CD4-positive, alpha-beta T cell treated with Interleukin-21 for 1 hour (primary cell): ENCODE measurements at places on chromosomes 13 and 19.

DNA sequence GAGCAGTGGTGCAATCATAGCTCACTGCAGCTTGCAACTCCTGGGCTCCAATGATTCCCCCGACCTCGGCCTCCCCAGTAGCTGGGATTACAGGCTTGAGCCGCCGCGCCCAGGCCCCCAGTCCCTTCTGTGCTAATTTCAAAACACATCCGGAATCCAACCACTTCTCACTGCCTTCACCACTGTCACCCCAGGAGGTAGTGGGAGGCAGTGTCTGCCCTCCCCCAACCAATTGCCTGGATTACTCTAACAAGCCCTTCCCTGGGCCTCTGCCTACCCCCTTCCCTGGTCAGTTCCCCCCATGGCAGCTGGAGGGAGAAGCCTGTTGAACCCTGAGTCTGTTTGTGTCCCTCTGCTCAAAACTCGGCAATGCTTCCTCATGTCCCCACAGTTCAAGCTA lies 2.3 kb downstream of the PRAM1 start:
- DNase-seq = no peak

DNA sequence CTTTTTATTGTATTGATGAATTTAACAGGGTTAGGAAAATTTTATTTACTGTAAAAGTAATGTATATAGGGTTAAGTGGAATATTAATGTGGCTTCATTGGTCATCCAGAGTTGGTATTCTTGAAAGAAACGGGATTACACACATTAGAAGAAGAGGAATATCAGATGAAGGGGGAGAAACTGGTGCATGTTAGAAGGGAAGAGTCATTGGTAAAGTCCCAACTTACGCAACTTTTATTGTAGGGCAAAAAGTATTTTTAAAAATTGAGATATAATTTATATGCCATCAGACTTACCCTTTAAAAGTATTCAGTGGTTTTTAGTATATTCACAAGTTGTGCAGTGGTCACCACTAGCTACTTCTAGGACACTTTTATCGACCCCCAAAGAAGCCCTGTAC lies 47.3 kb downstream of the DNAJC3 start:
- DNase-seq = no peak

DNA sequence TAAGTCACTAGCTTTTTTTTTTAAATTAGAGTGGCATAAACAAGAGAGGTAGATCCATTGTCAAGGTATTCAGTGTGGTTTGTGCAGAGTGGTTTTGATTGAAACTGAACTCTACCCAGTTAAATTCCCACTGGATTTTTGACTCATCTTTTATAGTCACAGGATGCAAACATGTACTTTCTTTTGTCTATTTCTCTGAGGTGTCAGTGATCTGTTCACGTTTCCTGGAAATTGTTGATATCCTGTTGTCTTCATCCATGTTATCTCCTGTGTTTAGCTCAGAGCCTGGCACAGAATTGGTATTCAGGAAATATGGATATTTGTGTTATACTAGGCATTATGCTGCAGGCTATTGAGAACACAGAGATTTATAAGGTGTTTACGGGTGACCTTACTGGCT lies 119.7 kb downstream of the PCCA start:
- no peak for DNase-seq

GRCh38 chr19:19064098-19064722 lies 416 bp downstream of the SLC25A42 start:
- no peak for DNase-seq

DNA sequence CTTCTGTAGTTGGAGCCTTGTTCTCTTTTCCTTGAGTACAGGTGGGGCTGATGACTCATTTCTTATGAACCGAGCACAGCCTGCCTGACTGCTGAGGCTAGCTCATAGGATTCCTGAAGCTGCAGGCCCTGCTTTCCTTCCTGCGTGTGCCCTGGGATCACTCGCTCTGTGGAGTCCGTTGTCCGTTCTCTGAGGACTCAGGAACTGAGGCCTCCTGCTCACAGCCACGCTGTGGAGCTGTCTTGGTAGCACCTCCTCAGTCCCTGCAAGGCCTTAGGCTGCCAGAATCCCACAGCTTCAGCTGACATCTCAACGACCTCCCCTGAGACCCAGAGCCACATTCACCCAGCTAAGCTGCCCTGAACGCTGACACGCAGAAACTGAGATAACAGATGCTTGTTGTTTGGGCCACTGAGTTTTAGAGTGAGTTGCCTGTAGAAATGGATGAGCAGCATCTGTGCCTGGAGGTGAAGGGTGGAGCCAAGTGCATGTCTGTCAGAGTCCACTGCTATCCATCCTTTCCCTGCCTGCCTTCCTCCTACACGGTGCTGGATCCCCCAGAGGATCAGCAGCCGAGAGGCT lies 72.9 kb downstream of the ARHGEF7 start:
- DNase-seq = no peak

DNA sequence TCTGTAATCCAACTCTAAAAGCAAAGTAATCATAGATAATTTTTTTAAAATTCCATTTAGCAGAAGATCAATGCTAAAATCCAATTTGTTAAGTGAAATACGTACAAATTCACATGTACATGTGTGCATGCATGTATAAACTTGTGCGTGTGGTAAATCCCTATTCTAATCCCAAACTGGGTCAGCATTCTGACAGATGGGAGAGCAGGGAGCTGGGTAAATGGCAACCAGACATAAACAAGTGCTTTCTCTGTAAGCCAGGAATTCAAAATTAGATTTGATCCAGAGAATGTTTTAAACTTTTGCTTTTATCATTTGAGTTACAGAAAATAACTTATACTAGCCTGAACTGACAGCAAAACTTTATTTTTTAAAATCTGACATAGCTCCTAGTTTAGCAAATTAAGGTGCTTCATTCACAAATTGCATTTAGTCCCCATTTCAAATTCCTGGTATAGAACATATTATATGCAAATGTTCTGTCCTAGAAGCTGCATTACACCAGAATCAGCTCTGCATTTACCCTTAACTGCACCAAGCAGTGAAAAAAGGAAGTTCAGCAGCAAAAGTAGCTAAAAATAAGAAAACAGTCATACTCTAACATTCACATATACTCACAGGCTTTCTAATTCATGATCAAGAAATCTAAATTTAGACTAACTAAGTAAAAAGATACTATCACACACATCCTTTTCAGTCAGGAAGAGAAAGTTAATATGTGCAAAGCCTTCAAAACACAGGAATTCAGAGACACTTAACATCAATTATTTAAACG lies 32.6 kb downstream of the UBL3 start:
- DNase-seq = no peak

GRCh38 chr13:51599444-51600176 lies 15.3 kb downstream of the WDFY2 start:
- no peak for DNase-seq

- no peak for DNase-seq
These were observed 2.1 kb downstream of the UNC13A start for GRCh38 chr19:17686023-17686521.

DNA sequence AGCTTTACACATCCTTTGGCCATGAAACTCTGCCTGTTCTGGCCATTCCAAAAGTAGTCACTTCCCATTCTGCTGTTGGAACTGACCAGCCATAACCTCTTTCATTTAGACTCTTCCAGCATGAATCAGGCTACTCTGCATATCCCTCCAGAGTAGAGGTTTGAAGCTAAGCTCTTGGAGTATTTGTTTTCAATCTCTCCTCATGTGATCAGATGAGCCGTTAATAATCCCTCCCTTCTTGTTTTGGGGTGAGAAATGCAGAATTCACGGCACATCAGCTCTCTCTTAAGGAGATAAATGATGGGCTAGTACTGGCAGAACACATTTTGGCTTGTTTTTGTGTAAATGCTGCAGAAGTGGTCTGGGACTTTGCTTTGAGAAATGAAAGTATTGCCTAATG lies 519.9 kb downstream of the PCDH17 start:
- no peak for DNase-seq

DNA sequence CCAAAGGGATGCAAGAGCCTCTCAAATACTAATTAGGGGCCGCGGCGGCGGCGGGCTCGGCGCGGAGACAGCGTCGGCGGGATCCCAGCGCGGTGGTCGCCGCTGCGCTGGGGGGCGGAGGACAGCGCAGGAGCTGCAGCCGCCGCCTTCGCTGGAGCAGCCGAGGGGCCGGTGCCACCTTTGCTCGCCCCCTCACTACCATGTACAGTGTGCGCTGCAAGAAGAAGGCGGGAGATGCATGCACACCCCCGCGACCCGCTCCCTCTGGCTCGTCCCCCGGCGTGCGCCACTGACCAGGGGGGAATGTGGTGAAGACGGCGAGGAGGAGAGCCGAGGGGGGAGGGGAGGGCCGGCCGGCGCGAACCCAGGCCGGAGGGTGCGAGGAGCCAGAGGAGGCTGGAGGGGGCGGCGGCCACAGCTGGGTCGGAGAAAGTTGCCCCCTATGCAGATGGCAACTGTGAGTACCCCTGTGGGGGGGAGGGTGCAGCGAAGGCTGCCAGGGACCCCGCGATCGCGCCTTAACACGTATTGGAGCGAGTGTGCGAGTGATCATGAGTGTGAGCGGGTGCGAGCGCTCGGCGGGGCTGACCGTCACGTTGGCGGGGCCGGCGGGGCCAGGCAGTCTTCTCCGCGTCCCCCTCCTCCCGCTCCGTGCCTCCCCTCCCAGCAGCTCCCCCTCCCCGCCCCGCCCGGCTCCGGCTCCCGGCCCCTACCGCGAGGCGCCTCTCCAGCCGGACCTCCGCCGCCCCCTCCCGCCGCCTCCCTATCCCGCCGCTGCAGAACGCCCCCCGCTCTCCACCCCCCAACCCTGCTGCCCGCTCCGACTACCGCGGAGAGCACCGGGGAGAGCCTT lies 808 bp downstream of the SLITRK5 start:
- DNase-seq = no peak

DNA sequence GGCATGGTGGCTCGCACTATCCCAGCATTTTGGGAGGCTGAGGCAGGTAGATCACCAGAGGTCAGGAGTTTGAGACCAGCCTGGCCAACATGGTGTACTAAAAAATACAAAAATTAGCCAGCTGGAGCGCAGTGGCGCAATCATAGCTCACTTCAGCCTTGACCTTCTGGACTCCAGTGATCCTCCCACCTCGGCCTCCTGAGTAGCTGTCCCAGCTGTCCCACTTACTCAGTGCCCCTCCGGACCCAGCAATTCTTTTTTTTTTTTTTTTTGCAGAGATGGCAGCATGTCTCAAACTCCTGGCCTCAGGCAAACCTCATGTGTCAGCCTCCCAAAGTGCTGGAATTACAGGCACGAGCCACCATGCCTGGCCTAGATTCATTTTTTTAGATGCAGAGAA lies 2.3 kb upstream of the ADAT3 start:
- DNase-seq = no peak

DNA sequence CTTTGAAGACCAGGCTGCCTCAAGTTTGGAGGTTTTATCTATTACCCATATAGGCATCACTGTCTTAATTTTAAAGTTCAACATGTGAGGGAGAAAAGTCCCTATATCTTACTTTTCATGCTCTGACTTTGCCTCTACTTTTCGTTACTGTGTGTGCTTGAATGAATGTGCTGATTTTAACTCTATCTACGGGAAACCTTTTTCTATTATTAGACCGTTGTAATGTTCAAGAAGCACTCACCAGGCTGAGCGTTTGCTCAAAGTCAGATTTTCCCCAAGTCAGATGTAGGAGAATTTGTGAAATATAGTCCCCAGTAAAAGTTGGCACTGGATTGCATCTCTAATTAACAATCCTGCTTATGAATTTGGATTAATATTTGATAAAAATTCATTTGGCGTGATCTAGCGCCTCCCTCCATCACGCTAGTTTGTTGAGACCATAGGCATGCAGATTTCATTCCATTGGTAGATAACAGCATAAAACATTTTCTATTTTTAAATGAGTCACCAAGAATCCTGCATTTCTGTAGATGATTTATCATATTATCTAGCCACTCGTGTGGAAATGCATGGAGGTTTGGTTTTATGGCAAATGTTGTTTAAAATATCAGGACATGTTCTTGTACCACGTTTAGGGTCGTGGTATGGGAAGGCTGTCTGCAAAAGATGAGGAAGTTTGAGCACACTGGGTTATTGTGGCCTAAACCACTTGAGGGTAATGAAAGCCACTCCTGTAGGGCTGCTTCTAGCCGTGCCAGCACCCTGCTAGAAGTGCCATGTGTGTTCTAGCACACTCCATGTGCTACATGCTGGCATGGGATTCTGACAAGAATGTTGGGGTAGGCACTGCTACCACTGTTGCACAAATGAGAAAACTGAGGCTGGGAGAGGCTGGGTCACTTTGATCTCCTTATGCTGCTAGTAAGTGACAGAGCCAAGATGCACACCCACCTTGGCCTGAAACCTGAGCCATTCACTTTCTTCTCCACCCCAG lies 179.4 kb downstream of the FGF9 start:
- DNase-seq = no peak
